ENCODE measurements at places on chromosomes 5 and 9. TPM values are rescaled to one million over a fixed set of nuclear protein-coding genes. Genes with fewer than 3 reads are reported as not detected.

TIMD4 gene
- not detected for total RNA-seq

PCDHB9 gene
- 0.99 TPM for total RNA-seq

GRXCR2 gene
- total RNA-seq = not detected

PTPA gene
- 159 TPM for total RNA-seq

ALDH1A1 gene
- 45.2 TPM for total RNA-seq

SLC6A18 gene
- not detected for total RNA-seq

OSTF1 gene
- total RNA-seq = 49.9 TPM
